ENCODE measurements at places on chromosomes 7 and 10.

- DNase-seq, result no peak
These were observed 118.2 kb downstream of the ST7 start for GRCh38 chr7:117071551-117071950.

DNA sequence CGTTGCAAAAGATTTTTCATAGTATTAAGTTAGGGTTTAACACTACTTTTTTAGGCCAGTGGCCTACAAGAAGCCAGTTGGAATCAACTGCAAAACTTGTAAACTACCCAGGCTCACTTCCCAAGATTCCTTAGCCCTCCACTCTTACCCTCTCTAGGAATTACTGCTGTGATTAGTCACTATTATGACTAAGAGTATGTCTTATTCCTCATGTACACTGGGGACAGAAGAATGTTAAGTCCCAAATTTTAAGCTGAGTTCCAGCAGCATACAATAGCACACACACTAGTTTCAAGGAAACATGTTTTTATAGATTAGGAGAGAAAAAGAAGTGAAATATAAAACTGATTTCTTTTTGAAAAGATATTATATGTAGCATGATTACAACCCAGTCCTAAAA, 42.8 kb downstream of the FBXL13 start:
- DNase-seq, result no peak

DNA sequence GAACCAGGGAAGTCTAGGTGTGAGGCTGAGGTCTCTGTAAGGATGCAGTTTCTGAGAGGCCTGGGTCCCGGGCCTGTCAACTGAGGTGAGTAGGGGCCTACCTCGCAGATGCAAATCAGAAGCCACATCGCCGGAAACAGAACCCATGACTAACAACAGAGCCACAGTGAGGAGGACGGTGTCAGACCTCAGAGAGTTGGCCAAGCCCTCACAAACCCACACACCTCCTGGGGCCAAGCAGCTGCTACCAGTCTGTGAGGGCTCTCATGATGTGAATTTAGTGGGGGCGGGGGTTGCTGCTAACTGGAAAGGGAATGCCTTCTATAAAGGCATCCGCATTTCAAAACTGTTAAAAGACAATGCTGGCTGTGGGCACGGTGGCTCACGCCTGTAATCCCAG, 103.0 kb downstream of the COBL start:
- no peak for DNase-seq

DNA sequence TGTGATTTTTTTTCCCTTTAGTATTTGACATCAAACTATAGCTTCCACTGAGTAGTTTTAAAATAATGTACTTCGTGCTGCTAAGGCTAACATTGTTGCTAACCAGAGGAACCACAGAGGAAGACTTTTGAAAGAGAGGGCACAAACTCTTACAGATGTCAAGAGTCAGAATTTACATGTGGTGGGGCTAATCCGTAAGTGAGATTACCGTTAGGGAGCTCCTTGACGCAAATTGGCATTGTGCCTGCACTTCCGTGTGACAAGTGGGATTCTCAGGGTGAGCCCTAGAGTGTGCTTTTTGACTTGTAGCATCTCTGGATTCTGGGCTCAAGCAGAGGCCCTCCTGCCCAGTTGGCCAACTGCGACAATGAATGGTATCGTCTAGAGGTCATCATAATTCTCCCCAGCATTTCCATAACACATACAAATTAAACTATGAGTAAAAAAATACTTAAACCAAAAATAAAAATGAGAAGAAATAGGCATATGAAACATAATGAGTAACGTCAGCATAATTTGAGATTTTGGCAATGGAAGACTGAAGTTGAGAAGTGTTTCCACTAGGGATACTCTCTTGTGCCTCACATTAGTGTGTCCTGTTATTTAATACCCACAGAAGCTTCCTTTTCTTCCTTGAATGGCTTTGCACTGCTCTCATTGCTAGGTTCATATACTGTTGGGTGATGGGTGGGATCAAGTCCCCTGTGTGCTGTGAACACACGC, 164.0 kb downstream of the SDK1 start:
- DNase-seq, result peak; percentile 65

- DNase-seq, result no peak
These were observed 345.0 kb upstream of the PCDH15 start for GRCh38 chr10:55146032-55146431.

DNA sequence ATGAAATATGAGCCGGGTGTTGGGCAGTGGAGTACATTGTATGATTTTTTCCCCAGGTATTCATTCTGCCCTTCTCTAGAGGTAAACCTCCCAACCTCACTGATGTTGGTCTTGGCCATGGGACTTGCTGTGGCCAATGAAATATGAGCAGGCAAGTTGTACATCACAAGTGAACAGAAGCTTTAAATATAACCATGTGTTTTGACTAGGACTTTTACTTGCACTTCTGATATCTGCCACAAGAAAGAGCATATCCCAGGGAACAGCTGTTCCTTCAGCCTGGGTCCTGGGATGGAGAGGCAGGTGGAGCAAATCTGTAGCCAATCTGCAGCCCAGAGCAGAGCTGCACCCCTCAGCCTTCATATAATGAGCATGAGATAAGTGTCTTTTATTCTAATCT, 109.8 kb upstream of the PALS2 start:
- no peak for DNase-seq

GRCh38 chr7:48637382-48637781, 287.0 kb upstream of the CDC14C start:
- no peak for DNase-seq

Data from NCI-H524 treated with DMSO at 0.1 percent for 48 hours (cell line).